Progenitor cell of endocrine pancreas (in vitro differentiated cells): ENCODE measurements at places on chromosomes 6 and 20. TPM values are rescaled to one million over a fixed set of nuclear protein-coding genes. Genes with fewer than 3 reads are reported as not detected.

GRCh38 chr6:135162678-135163439 lies 18.2 kb upstream of the MYB start:
- peak; percentile 34 for DNase-seq

DNA sequence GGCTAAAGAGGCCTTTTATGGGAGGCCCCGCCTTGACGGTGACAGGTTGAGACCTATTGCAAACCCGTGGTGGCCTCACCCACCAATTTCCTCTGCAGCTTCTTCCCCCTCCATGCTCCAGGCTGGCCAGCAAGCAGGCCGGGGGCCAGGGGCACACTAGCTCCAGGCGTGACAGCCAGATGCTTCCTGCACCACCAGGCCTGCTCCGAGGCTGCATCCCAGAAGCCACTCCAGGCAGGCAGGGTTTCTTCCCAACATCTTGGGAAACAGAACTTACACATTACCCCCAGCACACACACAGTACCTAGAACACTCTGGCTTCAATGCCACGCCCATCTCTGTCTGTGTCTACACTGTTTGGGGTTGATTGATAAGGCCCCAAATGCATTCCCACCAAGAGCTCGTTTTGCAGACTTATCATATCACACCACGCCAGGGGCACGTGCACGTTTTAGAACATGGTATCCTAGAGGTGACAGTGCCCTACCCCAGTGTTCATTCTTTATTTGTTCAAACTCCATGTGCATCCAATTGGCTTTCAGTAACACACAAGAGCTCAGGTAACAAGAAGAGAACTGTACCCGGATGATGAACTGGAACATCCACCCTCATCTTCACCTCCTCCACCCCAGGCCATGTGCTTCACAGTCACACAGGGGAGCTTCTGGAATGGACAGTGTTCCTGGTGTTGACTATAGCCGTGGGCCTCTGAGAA lies 221.4 kb upstream of the RREB1 start:
- DNase-seq, result no peak

- no peak for DNase-seq
Observed at GRCh38 chr6:5850848-5851255, 155.9 kb downstream of the NRN1 start.

GRCh38 chr20:25022680-25023079 lies 30.1 kb upstream of the APMAP start:
- DNase-seq, result no peak

GRCh38 chr20:47784599-47785310 lies 526 bp downstream of the SULF2 start:
- DNase-seq, result peak; percentile 29

GRCh38 chr20:39857835-39858234 lies 831.2 kb downstream of the MAFB start:
- DNase-seq, result no peak

GRCh38 chr6:160137130-160137988 lies 15.7 kb downstream of the SLC22A1 start:
- no peak for DNase-seq

DNA sequence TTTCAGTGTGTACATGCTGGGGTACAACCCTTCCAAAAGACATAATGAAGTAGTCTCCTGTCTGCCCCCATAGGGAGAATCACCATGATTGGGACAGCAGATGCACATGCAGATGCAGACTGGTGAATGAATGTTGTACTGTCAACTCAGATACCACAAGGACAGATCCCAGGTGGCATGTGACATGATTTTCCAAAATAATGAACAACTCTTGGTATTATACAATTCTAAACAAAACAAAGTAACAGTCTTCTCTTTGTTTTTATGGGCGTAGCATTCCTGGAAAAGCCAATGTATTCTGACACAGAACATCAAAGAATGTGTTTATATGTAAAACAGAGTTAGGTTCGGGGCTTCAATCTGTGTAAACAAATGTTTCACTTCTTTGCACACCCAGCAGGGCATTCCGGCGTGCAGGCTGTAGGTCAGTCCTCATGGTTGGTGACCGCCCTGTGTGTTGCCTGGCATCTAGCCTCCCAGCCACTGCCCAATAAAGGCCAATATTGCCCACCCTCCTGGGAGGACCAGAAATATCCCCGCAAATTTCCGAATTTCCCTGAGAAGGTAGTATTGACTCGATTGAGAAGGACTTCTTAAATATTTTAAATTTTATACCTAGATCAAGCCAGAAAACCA lies 127.7 kb downstream of the KLHL32 start:
- no peak for DNase-seq

DNA sequence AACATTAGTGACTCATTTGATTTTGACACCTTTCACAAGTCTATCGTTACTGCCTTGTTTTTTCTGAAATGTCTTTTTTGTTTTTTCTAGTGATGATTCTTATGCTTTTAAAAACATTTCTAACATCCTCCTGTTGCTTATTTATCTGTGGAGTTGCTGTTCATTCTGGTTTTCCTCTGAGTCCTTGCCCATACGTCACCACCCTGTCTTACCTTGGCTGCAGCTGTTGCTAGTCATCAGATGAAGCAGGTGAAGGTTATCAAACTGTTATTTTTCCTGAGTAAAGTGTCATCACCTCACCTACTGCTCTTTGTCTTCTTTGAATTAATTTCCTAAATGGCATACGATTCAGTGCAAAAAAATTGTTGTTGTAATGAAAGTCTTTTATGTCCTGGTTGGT lies 376.6 kb downstream of the GRIK2 start:
- no peak for DNase-seq

DNA sequence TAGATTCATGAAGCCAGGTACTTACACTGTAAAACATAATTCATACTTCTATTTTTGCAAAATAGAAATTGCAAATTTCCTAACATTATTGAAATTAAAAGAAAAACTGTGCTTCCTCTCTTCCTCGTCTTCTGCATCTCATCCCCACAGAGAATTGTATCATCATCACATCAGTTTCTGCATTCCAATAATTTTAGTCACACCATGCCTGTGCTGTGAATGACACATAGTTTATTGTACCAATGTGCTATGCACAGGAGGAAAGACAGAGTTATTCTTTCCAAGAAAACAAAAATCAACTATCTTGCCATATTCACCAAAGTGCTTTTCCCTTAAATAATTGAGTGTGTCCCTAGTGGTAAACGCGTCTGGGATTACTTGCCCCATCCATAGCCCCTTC lies 38.1 kb upstream of the FAM135A start:
- DNase-seq, result no peak

- no peak for DNase-seq
Observed at GRCh38 chr6:2450546-2450945, 205.1 kb upstream of the GMDS start.

- no peak for DNase-seq
Observed at GRCh38 chr6:139515511-139515910, 141.1 kb upstream of the CITED2 start.

DNA sequence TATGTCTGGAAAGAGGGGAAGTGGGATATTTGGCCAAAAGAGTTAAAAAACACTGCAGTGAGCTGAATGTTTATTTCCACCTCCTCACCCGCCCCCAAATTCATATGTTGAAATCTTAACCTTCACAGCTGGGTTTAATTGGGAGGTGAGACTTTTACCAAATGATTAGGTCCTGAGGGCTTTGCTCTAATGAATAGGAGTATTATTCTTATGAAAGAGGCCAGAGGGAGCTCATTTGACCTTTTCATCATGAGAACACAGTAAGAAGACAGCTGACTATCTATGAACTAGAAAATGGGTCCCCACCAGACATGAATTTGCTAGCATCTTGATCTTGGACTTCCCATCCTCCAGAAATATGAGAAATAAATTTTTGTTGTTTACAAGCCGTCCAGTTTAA lies 1028.9 kb downstream of the PHF3 start:
- DNase-seq, result no peak

- DNase-seq, result no peak
Observed at GRCh38 chr6:130681028-130681427, 146.2 kb upstream of the SMLR1 start.

DNA sequence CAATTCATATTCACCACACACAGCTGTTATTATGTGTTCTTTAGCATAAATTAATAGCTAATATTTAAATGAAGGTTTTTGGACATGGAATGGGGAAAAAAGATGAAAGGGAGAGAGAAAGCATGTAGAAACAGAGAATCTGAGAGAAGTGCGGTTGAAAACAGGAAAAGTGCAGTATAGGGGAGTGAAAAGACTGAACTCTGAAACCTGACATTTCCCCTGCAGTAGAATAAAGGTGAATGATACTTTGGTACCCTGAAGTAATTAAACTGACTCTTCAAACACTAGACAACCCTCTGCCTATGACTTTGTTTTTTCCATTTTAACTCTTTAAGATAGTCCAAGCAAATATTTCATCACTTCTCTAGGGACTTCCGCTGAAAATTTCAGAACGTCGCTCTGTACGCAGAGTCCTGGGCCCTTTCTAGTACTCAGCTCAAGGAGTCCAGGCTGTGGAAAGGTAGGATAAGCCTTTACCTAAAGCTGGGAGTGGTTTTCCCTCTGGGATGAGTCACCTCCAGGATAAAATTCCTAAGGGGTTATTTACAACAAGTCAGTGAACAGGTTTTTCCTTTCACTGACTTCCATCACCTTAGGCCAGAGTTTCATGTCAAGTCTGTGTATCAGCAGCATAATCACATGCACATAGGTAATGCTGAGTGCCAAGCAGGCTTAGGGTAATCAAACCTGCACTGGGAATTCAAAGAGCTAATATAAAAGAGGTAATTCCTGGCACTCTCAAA lies 614.5 kb downstream of the PKHD1 start:
- DNase-seq, result no peak

DNA sequence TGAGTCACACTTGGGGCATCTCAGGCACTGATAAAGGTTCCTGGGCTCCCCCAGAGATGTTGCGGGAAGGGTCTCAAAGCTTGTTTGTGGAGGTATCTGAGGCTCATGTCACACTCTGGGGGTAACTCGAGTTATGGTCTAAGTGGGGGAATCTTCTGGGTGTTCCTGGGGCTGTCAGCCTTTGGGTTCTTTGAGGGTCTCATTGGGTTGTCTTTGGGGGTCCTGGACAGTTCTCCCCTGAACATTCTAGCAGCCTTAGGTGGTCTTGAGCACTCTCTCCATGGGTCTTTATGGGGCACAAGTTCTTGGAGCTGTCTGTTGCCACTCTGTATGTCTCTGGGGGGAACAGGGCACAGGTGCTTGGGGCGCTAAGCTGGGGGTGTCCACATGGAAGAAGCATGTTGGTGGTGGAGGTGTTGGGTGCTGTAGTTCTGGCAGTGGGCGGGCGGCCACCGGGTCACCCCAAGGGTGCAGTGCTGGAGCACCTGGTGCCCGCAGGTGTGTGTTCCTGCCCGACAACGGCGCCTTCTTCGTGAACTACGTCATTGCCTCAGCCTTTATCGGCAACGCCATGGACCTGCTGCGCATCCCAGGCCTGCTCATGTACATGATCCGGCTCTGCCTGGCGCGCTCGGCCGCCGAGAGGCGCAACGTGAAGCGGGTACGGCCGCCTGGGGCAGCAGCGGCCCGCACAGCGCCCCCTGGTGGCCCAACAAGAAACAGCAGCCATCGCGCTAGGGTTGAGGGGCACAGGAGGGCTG lies 7.1 kb upstream of the CAPN11 start:
- DNase-seq, result peak; percentile 81

DNA sequence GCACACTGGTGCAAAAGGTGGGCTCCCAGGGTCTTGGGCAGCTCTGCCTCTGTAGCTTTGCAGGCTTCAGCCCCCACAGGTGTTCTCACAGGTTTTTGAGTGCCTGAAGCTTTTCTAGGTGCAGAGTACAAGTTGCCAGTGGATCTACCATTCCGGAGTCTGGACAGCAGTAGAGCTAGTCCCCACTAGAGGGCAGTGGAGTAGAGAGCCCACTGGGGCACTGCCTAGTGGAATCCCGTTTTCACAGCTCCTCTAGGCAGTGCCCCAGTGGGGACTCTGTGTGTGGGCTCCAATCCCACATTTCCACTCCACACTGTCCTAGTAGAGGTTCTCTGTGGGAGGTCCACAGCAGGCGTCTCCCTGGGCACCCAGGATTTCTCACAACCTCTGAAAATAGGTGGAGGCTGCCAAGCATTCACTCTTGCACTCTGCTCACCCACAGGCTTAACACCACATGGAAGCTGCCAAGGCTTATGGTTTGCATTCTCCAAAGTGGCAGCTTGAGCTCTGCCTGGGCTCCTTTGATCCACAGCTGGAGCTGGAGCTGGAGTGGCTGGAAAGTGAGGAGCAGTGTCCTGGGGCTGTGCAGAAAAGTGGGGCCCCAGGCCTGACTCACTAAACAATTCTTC lies 86.3 kb upstream of the PROKR2 start:
- DNase-seq, result peak; percentile 26

GRCh38 chr6:2363211-2363610 lies 117.8 kb upstream of the GMDS start:
- no peak for DNase-seq

DNA sequence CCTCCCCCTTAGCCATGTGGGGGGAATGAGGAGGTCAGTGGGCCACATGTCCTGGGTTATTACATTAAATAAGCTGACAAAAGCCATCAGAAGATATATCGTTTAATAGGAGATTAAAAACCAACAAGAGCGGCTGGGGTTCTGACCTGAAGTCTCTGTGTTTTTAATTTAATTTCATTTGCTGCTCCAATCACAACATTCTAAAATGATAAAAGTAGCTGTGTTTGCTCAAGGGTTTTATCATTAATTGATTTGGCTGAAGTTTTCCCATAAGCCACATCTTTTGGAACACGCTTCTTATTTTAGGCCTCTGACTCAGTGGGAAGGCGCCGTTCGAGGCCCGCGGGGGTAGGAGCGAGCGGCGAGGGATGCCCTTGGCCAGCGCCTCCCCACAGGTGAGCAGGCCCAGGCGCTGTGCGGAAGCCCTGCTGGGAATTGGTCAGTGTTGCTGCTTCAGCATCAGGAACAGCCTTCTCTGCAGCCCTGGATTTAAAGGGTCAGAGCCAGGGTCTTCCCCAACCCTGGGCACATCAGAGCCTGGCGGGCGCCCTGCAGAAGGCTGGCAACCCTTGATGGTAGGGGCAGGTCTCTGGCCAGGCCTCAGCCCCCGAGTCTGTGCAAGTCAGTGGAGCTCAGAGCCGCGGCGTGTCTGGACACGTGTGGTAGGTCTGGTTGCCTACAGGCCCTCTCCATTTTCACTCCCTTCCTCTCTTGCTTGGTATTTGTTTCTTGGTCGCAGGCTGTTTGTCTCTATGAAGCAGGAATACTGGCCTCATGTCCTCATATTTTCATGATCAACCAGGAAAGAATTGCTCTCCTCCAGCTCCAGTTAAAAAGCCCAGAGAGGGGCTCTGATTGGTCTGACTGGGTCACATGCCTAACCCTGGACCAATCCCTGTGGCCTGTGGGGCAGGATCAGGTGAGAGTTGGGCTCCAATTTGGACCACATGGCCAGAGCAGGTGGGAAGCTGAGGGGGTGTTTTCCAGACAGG lies 30.9 kb upstream of the MLN start:
- DNase-seq, result no peak

- no peak for DNase-seq
Observed at GRCh38 chr6:150494241-150494640, 105.4 kb upstream of the PLEKHG1 start.

Gene PI16
- total RNA-seq, result not detected in 2 replicates

Gene L3MBTL1
- total RNA-seq, result 42.8 and 45.7 TPM in 2 replicates

Gene SLC25A27
- total RNA-seq, result 31.9 TPM in 2 replicates

Gene RWDD2A
- total RNA-seq, result 7.1 and 7.6 TPM in 2 replicates

Gene JAG1
- 260 and 277 TPM in 2 replicates for total RNA-seq

Gene EPHA7
- 28.9 and 32.2 TPM in 2 replicates for total RNA-seq

Gene TUBB1
- total RNA-seq, result 0.16 and 0.19 TPM in 2 replicates

Gene BPI
- not detected in 2 replicates for total RNA-seq
